ENCODE measurements at places on chromosomes 2 and 18. TPM values are rescaled to one million over a fixed set of nuclear protein-coding genes. Genes with fewer than 3 reads are reported as not detected.

Gene SPATA3
- polyA plus RNA-seq = not detected

Gene CREB1
- polyA plus RNA-seq = 55.2 TPM

Gene RAB31
- polyA plus RNA-seq = 367 TPM

Gene CYP1B1
- polyA plus RNA-seq = 250 TPM

Gene MYOM1
- polyA plus RNA-seq = 0.05 TPM

Gene TCF7L1
- 0.05 TPM for polyA plus RNA-seq

Gene HNRNPA3
- polyA plus RNA-seq = 71.7 TPM

Data from CD14-positive monocyte (primary cell).